T1000 (cell line): ENCODE measurements at places on chromosomes 2 and 18.

DNA sequence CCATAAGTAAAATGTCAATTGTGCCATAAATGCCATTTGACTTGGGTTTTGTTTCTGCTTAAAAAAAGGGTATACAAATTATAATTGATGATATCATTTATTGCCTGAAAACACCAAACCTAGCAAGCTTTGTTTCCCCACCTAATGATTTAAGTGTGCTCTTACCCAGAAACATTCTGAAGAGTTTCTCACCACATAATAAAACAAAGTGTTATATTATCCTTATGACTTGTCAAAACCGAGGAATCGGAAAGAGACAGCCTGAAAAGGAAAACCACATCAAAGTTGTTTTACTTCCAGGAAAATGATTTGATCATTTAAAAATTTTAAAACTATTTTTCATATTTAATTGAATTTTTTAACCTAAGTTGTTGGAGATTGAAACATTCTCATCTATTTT, 170.5 kb upstream of the SLC39A10 start:
- DNase-seq = no peak

DNA sequence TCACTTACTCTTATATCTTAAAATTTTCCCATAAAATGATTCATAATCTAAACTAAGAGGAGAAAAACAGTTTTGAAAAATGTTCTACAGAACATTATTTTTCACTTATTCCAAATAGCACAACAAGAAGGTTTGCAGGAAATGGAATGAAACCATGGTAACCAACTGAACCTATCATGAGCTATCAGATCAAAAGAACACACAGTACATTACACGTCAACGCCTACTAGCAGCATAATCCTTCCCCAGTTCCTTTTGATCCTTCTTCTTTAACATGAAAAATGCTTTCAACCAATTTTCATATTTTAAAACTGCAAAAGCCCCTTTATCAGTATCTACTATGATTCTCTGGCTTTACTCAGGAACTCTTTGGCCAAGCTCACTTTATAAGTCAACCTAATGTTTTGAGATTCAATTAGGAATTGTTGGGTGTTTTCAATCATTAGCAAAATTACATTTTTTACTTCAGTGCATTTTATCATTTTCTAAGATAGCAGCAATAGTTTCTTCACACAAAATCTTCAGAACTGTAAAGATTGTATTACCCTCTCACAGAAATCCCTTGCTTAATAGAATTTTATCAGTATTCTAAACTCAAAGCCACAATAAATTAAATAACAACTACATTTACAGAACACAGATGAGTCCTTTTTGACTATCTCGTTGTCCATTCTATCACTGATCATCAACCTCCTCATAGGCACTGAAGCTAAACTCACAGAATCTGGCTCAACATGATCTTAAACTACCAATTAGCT, 102.5 kb downstream of the CHN1 start:
- no peak for DNase-seq

DNA sequence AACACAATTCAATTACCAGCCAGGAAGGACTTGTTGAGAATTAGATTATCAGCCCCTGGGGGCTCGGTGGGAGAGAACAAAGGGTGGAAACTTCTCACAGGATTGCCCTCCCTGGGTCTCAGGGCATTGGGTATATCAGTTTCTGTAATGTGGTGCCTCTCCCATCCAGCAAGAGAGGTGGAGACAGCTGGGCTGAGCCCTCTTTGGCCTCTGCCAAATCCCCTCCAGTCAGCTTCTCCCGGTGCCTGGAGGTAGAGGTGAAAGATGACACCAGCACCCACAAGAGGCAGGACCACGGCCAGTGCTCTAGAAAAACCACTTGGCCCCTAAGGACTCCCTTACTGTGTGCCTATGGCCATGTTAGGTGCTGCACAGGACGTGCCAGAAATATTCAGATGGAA, 179.7 kb downstream of the HAUS1 start:
- DNase-seq = no peak

- DNase-seq = no peak
Measured at GRCh38 chr2:120005834-120006521, 6.9 kb upstream of the EPB41L5 start.

DNA sequence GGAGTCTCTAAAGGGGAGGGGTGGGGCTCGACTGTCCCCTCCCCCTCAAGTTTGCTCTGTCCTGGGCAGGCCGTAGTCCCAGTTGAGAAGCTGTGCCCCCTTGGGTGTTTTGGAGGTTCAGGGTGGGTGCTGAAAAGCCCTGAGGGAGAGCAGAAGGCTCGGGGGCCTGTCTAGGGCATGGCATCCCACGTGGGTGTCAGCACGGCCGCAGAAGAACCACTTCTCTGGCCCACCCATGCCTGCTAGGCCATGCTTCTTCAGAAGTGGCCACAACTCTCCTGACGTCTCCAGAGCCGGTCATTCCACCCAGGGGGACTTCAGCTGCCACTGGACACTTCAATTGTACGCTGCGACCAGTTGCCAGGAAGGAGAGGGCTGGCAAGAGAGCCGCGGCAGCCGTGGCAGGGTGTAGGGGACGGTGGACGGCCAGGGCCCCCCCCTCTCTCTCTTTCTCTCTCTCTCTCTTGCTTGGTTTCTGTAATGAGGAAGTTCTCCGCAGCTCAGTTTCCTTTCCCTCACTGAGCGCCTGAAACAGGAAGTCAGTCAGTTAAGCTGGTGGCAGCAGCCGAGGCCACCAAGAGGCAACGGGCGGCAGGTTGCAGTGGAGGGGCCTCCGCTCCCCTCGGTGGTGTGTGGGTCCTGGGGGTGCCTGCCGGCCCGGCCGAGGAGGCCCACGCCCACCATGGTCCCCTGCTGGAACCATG, at the start of gene INPP5D:
INPP5D (plus strand) TSS at position 546 of the 704 bp plus-strand sequence; CDS start at position 683, 137 bp downstream.
- no peak for DNase-seq

- no peak for DNase-seq
Measured at GRCh38 chr2:73970141-73970803, 14.4 kb upstream of the TET3 start.
